CD4-positive, alpha-beta T cell treated with Interleukin-15 for 1 hour (primary cell): ENCODE measurements at places on chromosomes 16 and 17.

GRCh38 chr17:82205720-82206508 lies 6.7 kb downstream of the CCDC57 start:
- peak; percentile 85 for DNase-seq

DNA sequence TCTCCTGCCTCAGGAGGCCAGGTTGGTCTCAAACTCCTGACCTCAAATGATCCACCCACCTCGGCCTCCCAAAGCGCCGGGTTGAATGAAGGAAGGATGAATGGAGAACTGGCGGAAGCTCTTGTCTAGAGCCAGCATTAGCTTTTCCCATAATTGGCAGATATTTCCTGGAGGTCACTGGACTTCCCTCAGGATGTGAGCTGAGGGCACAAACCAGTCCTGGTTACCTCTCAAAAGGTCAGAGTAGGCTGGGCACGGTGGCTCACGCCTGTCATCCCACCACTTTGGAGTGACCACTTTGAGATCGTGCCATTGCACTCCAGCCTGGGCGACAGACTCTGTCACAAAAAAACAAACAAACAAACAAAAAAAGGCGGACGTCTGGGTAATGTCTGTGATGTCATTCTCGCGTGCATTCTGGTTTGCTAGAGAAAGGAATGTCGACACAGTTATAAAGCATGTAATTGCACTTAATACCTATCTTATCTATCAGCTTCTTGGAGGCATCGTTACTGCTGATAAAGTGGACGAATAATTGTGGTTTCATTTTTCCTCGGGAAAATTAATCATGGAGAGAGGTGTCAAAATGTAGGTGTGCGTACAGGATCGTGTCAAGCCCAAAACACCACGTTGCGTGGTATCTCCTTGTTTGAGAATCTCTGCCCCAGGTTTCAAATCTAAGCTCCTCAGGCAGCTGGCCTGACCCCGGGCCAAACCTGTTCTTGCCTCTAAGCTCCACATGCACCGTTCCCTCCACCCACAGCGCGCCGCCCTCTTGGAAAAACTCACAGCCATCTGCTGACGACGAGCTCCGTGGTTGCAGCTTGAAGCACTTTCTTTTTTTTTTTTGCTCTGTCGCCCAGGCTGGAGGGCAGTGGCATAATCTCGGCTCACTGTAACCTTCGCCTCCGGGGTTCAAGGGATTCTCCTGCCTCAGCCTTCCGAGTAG lies 6.4 kb upstream of the CRK start:
- no peak for DNase-seq

DNA sequence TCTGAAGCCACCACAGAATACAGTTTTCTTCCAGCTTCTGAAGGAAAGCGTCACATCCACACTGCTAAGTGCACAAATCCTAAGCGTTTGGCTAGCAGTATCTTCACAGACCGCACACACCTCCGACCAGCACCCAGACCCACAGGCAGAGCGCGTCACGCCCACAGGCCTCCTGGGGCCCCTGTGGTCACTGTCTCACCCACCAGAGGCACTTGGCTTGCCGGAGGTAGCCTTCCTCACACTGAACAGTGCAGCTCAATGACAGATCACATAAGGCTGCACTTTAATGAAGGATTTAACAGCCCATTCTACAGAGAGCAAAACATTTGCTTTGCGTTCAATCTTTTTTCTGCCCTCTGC lies 21.2 kb downstream of the SPHK1 start:
- no peak for DNase-seq

DNA sequence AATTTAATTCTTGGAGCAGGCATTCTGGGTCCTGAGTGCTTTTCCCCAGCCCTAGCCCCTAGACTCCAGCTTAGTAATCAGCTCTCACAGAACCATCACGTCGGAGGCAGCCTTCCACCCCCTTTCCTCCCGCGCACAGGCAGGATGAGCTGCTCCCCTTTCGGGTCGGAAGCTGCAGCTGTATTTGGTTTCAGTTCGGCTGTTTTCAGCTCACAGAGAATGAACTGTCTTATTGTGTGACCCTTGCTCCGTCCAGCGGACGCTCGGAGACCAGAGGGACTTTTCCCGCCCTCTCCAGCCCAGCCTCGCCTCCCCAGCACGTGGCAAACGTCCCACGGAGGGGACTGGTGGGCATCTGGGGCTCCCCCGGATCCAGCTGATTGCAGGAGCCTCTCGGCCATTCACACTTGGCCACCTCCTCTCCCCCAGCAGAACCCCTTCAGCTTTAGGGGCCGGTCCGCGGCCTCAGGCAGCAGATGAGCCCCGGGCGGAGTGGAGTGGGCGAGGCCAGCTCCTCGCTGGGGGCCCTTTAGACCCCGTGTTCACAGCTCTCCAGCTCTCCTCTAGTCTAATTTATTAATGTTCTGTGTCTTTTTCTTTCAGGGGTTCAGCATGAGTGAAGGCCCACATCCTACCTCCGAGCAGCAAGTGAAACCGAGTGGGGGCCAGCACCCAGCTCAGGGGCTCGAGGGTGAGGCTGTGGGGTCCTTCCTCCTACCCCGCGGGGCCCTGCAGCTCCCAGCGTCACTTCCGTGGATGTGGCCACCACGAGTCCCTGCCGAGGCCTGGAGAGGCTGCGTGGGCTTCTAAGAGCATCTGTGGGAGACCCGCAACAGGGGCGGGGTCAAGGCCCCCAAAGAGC lies 863 bp upstream of the UTS2R start:
- no peak for DNase-seq

GRCh38 chr16:73031155-73031866 lies 16.6 kb downstream of the ZFHX3 start:
- no peak for DNase-seq

- DNase-seq = no peak
Observed at GRCh38 chr16:82094942-82095540, 60.0 kb downstream of the HSD17B2 start.

- DNase-seq = no peak
Observed at GRCh38 chr17:2542456-2542855, 30.8 kb upstream of the METTL16 start.

- no peak for DNase-seq
Observed at GRCh38 chr17:68184141-68184571, 63.7 kb upstream of the AMZ2 start.

DNA sequence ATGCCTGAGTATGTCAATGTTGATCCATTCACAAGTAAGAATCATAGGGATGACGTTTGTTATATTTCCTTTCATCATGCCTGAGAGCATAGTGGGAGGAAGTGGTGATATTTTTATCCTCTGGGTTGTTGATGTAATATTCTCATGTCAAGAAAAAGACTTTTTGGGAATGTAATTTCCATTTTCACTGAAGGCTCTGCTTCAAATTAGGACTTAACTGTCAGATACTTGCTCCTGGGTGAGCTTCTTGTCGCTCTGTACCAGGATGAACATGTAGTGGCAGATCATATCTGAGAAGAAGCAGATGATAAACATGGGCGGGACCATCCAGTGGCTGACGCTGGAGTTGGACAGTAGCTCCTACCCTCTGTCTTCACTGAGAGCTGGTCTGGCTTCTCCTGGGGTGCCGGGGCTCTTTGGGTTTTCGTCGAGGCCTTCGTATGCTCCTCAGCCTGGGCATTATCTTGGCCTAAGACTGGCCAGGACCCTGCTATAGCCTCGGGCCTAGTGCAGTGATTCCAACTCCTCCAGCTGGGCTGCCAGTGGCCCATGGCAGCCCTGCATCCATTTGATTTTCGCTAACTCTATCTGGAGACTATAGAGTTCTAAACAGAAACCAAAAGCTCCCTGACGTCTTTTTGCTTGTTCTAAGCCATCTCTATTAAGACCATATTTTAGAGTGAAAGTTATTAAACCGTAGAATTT lies 19.7 kb downstream of the CYB5B start:
- no peak for DNase-seq

- DNase-seq = no peak
Observed at GRCh38 chr17:36461330-36462110, 25.0 kb upstream of the ZNHIT3 start.

- DNase-seq = no peak
Observed at GRCh38 chr17:14305785-14306496, 5.1 kb downstream of the HS3ST3B1 start.

- DNase-seq = no peak
Observed at GRCh38 chr17:64214950-64215349, 48.1 kb downstream of the TEX2 start.

- DNase-seq = no peak
Observed at GRCh38 chr17:40399185-40399584, 18.5 kb downstream of the TOP2A start.
